ENCODE measurements at places on chromosomes 5 and 9.
A peak's percentile ranks its signal among the peaks of the same experiment; 100 is the strongest.

GRCh38 chr9:20486552-20486951 is 135.7 kb downstream of the MLLT3 start:
- no peak for DNase-seq

GRCh38 chr5:81825237-81825636 is 74.3 kb upstream of the SSBP2 start:
- peak; percentile 53 for DNase-seq

GRCh38 chr5:142425286-142426065 is 100.7 kb upstream of the SPRY4 start:
- no peak for DNase-seq

DNA sequence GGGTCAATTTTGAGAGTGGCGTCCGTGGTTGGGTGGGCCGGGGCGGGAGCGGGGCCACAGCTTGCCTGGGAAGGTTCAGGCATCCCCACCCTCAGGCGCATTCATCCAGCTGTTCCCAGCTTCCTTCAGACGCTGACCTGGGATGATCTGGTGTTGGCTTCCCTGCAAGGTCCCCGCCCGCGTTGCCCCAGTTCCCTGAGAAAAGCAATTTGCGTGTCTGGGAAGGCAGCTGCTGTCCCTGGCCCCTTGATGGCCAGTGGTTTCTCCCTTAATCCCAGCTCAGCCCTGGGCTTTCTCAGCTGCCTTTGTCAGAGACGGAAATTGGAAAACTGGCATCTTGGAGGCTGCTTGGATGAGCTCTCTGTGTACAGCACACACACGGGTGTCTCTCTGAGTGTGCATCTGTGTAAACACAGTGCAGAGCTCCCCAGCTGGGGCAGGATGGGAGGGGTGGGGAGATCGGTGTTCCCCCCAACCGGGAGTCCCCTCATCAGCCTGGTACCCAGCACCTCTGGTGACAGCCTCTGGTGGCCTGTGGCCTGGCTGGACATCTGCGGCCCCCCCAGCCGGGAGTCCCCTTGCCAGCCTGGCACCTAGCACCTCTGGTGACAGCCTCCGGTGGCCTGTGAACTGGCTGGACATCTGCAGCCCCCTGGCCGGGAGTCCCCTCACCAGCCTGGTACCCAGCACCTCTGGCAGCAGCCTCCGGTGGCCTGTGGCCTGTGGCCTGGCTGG is 94.0 kb downstream of the COL5A1 start:
- DNase-seq, result no peak

DNA sequence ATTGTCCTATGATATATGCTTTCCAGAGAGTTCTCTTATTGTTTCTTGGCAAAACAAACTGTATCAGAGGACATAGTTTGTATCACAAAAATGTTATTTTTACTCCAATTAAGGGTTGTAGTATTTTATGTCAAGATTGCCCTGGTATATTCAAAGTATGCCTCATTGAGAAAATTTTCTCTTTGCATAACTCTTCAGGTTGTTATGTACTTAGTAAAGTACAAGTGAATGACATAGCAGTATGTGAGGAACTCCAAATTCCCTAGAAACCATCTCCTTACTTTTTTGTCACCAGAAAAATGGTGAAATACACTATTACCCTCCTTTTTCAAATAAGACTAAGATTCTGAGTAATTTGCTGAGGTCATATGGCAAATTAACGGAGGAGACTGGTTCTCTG is 355.3 kb downstream of the NFIB start:
- no peak for DNase-seq

DNA sequence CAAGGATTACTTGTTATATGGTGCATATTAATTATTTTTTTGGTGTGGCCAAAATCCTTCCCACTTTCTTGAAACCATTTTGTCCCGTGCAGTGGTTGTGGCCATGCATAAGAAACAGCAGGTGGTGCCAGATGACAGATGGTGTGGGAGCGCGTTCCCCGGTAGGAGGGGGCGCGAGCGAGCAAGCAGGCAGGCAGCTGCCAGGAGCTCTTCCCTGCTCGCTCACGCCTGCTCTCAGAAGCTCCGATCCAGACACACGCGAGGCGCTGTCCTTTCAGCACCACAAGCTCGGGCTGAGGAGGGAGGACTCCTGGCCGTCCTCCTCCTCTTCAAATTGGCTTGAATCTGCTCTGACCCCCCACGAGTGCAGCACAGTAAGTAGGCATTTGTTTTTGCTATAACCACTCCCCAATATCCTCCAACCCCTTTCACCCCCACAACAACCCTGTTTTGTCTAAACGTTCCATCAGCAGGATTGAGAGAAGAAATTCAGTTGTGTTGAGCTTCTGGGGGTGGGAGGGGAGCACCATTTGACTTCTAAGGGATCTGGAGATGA is at the start of gene NSG2:
Gene NSG2 (plus strand): TSS at position 237 of the 556 bp plus-strand sequence. CDS start 1,050 bp downstream, outside the sequence.
- peak; percentile 94 for DNase-seq

Data from hematopoietic multipotent progenitor cell treated with erythropoietin and hydrocortisone succinate and interleukin-3 and kit ligand, for 4 days (in vitro differentiated cells).